ENCODE measurements at places on chromosomes 6 and 20. TPM values are rescaled to one million over a fixed set of nuclear protein-coding genes. Genes with fewer than 3 reads are reported as not detected.

- DNase-seq = no peak
These were observed 52.5 kb downstream of the SSR1 start for GRCh38 chr6:7260291-7261031.

DNA sequence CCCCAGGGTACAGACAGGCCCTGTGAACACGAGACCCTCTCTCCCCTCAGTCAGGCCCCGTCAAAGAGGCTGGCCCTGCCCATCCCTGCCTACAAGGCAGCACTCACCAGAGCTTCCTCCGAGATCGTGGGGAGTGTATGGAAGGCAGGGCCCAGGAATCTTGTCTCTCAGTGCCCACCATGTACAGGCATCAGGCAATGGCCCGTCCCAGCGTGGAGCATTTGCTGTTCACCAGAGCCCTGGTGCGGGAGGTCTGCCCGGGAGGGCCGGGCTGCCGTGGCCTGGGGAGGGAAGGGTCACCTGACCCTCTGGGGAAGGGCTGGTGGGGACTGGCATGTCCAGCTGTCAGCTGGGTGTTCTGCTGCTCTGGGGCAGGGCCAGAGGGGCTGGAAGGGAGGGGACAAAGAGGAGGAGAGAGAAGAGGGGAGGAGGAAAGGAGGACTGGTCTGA, at the start of gene IP6K3:
Gene IP6K3 (minus strand): TSS at position 255 of the 450 bp plus-strand sequence. CDS start 11,429 bp downstream, outside the sequence.
- DNase-seq = no peak

- DNase-seq = no peak
These were observed 43.0 kb downstream of the FRK start for GRCh38 chr6:116017546-116018295.

- DNase-seq = no peak
These were observed 478.0 kb downstream of the MMUT start for GRCh38 chr6:48985025-48985424.

GRCh38 chr6:134624781-134625180, 306.9 kb upstream of the SGK1 start:
- DNase-seq = no peak

- no peak for DNase-seq
These were observed 376.4 kb downstream of the HACE1 start for GRCh38 chr6:104483225-104483834.

- DNase-seq = no peak
These were observed 9.7 kb upstream of the ECI2 start for GRCh38 chr6:4145083-4145482.

DNA sequence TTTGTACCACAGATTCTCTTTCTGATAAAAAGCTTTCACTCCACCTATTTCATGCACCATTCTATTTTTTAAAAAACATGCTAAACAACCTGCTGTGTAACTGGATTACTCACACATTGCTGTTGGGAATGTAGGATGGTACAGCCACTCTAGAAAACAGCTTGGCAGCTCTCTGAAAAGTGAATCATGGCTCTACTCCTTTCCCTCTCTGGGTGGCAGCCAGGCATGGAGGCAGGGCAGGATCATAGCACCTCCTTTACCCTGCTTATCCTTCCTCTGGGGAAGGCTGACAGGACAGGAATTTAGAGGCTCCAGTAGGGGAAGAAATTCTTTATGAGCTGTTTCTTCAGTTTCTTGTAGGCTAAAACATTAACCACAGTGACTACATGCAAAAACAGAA, 6.7 kb upstream of the VNN2 start:
- no peak for DNase-seq

OXT gene
- 9.3 TPM for total RNA-seq

- DNase-seq = no peak
These were observed 19.6 kb downstream of the RRBP1 start for GRCh38 chr20:17662333-17663039.

RHAG gene
- total RNA-seq = not detected

PPP1R14C gene
- 6.6 TPM for total RNA-seq

BACH2 gene
- 26.4 TPM for total RNA-seq

DNA sequence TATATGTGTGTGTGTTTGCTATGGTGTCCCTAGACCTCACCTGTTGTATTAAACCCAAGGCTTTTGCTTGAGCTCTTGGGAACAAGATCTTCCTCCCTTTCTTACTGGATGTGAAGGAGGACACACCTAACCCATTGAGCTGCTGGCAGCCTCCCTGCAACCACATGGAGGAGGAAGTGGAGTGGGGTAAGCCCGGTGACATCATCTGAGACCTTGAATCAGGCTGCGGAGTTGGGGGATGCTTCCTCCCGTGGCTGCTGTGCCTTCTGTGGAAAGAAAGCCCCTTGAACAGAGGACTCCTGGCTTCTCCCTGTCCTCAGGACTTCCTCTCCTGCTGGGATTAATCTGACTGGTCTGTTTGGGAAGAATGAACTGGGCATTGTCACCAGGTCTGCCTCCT, 3.3 kb downstream of the CST11 start:
- DNase-seq = no peak

GRCh38 chr20:9114709-9115108, 45.8 kb downstream of the PLCB4 start:
- no peak for DNase-seq

TSHZ2 gene
- total RNA-seq = 57.8 TPM

DNA sequence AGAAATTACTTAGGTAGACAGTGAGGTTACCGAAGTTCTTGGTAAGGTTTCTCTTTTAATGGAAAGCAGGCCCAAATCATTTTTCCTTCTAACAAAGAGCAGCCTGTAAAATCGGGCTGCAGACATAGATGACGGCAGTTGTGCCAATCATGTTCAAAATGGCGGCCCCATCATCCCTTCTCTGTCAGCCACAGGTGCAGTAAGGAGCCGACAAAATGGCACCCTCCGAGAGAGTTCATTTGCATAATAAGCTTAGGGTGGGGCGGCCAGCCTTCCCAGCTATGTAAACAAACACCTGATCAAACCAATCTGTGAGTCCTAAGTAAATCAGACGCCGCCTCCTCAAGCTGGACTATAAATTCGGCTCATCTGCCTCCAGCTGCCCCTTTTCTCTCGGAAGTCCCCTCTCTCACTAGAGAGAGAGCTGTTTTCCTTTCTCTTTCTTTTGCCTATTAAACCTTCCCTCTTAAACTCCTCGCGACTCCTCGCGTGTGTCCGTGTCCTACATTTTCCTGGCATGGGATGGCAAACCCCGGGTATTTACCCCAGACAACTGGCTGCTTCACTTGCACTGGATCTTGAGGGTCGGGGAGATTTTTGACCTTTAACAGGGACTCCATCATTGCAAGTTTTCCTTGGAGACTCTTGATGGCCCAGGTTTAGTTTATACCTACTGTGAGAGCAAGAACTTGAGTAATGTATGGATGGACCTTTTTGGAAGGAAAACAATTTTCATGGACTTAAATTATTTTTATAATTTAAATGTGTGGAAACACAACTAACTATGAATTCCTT, 8.9 kb upstream of the DDR1 start:
- no peak for DNase-seq

DNA sequence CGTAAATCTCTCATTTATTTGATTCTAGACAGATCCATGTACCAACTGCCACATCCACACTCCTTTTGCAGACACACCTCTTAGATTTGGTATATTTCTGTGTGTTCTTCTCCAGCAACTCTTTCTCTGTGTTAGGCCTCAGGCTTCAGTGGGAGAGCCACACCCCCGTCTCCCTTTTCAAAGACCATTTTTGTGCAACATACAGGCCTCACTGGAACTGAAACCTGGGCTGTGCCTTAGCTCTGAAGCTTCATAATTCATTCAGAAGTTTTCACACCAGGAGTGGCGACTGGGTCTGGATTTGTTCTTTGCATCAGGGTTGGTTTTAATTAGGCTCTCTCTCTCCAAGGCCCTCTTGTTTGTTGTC, 170.2 kb downstream of the THBS2 start:
- no peak for DNase-seq

- no peak for DNase-seq
These were observed 57.0 kb downstream of the TULP4 start for GRCh38 chr6:158369241-158369640.

GRCh38 chr6:119647309-119647708, 297.7 kb upstream of the MAN1A1 start:
- DNase-seq = no peak

DNA sequence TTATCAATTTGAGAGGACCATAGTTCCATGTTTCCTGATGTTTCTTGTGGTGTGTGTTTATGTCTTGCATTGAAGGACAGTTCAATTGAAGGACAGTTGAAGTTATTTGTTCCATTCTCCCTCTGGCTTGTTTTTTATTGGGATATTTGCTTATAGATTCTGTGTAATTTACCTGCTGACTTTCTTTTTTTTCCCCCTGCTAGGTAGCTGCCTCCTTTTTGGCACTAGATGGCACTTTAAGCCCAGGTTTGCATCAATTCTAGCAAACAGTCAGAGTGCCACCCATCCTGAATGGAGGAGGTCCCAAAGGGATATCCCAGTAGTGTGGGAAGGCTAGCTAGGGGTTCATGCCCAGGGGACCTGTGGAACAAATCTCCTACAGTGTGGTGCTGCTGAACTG, 78.1 kb downstream of the CFAP61 start:
- no peak for DNase-seq

DNA sequence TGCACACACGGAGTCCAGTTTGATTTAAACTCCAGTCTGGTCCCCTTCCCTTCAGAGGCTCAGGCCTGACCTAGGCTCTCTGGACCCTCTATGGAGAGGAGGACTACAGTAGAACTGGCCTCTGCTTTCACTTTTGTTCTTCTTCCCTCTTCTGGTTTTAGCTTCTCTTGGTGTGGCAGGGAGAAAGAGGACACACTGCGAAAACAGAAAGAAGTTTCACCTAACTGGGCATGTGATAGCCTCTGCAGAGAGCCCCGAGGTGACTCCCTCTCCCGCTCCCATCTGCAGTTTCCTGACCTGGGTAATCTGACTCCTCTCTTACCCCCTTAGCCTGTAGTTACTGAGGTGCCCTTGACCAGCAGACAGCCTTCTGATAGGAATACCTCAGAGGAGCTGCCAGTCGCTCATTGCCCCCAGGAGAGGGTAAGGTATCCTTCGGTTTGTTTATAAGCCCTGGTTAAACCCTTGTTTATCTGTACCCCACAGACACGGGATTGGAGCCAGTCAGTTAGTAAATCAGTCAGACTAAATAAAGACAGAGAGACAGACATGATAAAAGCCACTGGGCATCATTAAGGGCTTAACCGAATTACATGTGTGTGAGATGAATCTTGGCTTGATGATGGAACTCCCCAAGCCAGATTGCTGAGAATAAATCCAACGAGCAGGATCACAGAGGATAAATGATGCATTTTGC, 12.0 kb upstream of the DTNBP1 start:
- no peak for DNase-seq

FNDC1 gene
- total RNA-seq = not detected

- DNase-seq = no peak
These were observed 613.0 kb downstream of the UTRN start for GRCh38 chr6:144898052-144898689.

DNA sequence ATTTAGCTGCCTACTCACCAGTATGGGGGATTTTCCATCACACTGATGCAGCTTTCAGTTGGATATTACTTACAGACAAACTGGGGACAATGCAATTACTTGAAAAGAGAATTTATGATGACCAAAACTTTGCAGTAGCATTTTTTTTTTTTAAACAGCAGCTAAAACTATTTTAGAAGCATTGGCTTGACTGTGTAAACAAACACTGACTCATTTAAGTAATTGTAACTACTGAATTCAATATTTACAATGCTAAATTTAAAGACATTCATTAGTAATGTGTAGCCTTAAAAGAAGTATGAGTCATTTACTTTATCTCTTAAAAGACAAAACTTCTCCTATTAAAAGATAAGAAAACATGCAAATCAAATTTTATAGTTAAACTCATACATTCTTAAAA, 295.9 kb upstream of the FERMT1 start:
- DNase-seq = no peak
